Sigmoid colon (tissue), 7 donors: ENCODE measurements at places on chromosomes 6 and 20. TPM values are rescaled to one million over a fixed set of nuclear protein-coding genes. Genes with fewer than 3 reads are reported as not detected.

- no peaks in the 10 kb centered on the region for H3K27me3 ChIP-seq
- no peaks in the 10 kb centered on the region for H3K36me3 ChIP-seq
- H3K4me3 ChIP-seq = no peak overlapping the region
- no peak for DNase-seq
- no peak overlapping the region for H3K27ac ChIP-seq
Observed at GRCh38 chr6:104580452-104580851, 279.3 kb downstream of the HACE1 start.

GRCh38 chr6:42162384-42162783, 10.8 kb upstream of the GUCA1A start:
- no peak overlapping the region for H3K27ac ChIP-seq
- peaks cover 4% of the 10 kb centered on the region for H3K4me1 ChIP-seq
- H3K36me3 ChIP-seq = no peaks in the 10 kb centered on the region
- H3K27me3 ChIP-seq = no peaks in the 10 kb centered on the region

DNA sequence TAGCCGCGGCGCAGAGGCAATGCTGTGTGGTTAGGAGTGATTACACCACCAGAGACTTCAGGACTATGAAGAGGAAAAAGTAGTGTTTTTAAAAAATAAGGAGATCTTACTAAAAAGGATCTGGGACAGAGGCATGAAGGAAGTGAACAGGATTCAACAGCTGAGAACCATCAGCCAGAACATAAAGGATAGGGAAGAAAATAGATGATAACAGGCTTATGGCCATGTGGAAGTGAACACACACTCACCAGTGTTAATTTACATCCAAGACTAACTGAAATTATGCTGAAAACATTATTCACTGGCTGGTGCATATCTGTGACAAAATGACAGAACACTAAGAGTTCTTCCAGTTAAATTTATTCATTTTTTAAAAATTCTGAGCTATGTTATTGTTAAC, 47.5 kb upstream of the BCLAF1 start:
- H3K27me3 ChIP-seq = no peaks in the 10 kb centered on the region
- no peak overlapping the region for H3K4me3 ChIP-seq
- no peak for DNase-seq

DNA sequence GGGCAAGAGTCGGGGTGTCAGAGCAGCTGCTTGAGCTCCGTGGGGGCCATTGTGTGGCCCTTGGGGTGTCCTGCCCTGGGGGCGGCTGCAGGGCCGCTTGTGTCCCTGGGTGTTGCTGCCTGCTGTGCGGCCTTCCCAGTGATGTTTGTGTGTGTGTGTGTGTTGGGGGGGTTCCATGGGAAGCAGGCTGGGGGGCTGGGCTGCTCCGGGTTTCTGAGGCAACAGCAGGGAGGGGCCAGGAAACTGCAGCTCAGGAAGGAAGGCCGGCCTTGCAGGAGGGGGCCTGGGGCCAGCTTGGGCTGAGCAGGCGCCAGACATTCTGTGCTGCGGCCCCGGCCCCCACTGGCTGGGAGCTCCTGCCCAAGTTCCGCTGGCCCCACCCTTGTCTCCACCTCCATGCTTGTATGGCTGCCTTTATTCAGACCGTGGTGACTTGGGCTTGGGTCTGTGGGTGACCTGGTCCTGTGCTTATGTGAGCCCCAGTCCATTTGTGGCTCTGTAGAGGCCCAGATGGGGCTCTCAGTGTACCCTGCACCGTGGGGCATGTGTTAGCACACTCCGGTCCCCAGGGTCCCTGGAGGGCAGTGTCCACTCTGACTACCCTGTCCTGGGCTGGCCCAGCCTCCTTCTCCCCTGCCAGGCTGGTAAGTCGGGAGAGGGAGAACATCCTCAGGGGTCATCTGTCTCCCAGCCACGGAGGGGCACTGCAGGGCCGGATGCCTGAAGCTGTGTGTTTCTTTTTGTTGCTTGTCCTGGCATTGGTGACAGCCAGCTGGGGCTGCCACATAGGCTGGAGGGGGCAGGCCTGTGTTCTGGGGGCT, 4.6 kb upstream of the SOX18 start:
- H3K4me1 ChIP-seq = peaks cover 8% of the 10 kb centered on the region
- peaks cover 19% of the 10 kb centered on the region for H3K27me3 ChIP-seq
- no peak overlapping the region for H3K4me3 ChIP-seq
- H3K36me3 ChIP-seq = no peaks in the 10 kb centered on the region
- no peak for DNase-seq

- no peak for DNase-seq
- H3K27ac ChIP-seq = no peak overlapping the region
- no peak overlapping the region for H3K4me3 ChIP-seq
- no peaks in the 10 kb centered on the region for H3K36me3 ChIP-seq
- H3K27me3 ChIP-seq = no peaks in the 10 kb centered on the region
Observed at GRCh38 chr6:56856036-56856580, 98.8 kb upstream of the BEND6 start.

DNA sequence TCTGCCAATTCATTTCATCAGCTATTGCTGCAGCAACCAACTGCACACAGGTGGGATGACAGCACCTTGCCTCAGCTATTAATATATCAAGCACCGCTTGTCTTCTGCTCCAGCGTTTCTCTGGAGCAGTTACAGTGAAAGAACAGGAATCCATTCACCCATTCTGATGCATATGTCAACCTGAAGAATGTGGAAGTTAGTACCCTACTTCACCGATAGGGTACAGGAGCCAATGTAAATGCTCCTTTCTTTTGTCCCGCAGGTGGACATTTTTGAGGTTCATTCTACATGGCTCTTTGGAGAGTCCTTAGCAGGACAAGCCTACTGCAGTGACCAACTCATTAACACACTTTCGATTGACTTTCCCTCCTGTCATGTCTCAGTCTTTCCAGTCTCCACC, 139.9 kb upstream of the PRND start:
- no peaks in the 10 kb centered on the region for H3K27me3 ChIP-seq
- no peak overlapping the region for H3K27ac ChIP-seq
- no peaks in the 10 kb centered on the region for H3K36me3 ChIP-seq
- H3K4me1 ChIP-seq = no peaks in the 10 kb centered on the region

DNA sequence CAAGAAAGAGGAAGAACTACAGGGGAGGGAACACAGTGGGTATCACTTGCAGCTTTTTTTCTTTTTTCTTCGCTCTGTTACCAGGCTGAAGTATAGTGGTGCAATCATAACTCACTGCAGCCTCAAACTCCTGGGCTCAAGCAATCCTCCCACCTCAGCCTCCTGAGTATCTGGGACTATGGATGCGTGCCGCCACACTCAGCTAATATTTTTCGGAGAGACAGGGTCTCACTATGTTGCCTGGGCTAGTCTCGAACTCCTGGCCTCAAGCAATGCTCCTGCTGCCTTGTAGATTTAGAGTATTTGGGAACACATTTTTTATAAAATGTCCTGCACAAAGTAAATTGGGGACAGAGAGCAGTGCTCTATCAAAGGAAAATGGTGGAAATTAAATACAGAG, 28.3 kb downstream of the PARD6B start:
- H3K27me3 ChIP-seq = no peaks in the 10 kb centered on the region
- H3K4me1 ChIP-seq = peaks cover 23% of the 10 kb centered on the region
- no peak overlapping the region for H3K4me3 ChIP-seq
- no peaks in the 10 kb centered on the region for H3K36me3 ChIP-seq
- H3K27ac ChIP-seq = no peak overlapping the region

DNA sequence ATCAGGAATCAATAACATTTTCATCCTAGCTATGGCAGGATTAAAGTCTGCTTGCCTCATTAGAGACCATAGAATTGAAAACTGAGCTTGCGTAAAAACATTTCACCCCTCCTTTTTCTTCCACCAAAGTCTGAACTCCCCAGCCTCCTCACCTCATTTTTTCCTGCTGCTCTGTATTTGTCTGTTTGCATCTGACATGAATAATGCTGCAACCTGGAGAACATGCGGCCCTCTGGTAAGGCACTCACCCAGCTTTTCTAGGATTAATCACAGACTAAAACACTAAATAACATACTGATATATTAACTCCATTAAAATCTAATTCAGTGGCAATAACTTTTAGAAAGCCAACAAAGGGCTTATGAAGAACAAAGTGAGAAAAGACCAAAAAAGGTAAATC, 677.7 kb upstream of the NRSN1 start:
- no peaks in the 10 kb centered on the region for H3K27me3 ChIP-seq
- H3K4me3 ChIP-seq = no peak overlapping the region
- no peak overlapping the region for H3K27ac ChIP-seq
- no peaks in the 10 kb centered on the region for H3K36me3 ChIP-seq

DNA sequence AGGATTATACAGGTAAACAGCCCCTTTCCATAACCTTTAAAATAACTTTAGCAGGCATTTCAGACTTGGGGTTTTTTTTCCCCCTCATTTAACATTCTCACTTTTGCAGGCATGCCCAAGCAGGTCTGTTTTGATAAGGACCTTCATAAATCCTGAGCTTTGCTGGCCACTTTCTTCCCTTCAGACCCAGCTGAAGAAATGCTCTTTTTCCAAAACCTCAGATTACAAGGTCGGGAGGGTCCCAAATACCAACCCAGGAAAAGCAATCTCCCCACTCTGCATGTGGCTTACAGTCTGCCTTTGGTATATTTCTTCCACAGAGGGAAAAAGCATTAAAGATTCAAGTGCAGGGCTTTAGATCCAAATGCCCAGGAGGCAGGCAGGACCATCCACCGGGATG, 6.8 kb downstream of the NFATC2 start:
- H3K27me3 ChIP-seq = no peaks in the 10 kb centered on the region
- H3K4me3 ChIP-seq = no peak overlapping the region
- DNase-seq = no peak
- H3K27ac ChIP-seq = no peak overlapping the region

- peaks cover 5% of the 10 kb centered on the region for H3K4me1 ChIP-seq
- H3K27me3 ChIP-seq = no peaks in the 10 kb centered on the region
- H3K4me3 ChIP-seq = no peak overlapping the region
- no peak overlapping the region for H3K27ac ChIP-seq
- H3K36me3 ChIP-seq = no peaks in the 10 kb centered on the region
Observed at GRCh38 chr6:39572661-39573340, 152.4 kb downstream of the KIF6 start.

Gene EPPIN
- total RNA-seq = not detected
